ENCODE measurements at places on chromosomes 7 and 10.

GRCh38 chr7:116222501-116222900 lies 12.2 kb downstream of the TES start:
- no peak for DNase-seq

- DNase-seq: no peak
Measured at GRCh38 chr10:116006508-116006907, 266.5 kb downstream of the GFRA1 start.

- DNase-seq: no peak
Measured at GRCh38 chr7:152395112-152395511, 40.7 kb downstream of the KMT2C start.

GRCh38 chr7:20393616-20394015 lies 62.9 kb downstream of the ITGB8 start:
- no peak for DNase-seq

DNA sequence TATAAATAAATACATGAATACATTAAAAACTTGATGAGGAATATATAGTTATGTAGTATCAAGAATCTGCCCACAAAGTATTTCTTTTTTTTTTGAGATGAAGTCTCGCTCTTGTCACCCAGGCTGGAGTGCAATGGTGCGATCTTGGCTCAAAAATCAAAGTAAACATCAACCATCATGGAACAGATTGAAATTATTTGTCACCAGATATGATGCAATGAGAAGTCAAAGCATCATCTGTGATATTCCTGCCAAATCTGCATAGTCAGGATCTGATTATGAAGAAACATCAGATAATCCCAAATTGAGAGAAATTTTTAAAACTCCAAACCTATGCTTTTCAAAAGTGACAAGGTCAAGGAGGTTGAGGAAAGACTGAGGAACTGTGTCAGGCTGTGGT lies 5.1 kb upstream of the CYP2C18 start:
- no peak for DNase-seq

GRCh38 chr7:2851497-2851896 lies 7.4 kb upstream of the GNA12 start:
- no peak for DNase-seq

DNA sequence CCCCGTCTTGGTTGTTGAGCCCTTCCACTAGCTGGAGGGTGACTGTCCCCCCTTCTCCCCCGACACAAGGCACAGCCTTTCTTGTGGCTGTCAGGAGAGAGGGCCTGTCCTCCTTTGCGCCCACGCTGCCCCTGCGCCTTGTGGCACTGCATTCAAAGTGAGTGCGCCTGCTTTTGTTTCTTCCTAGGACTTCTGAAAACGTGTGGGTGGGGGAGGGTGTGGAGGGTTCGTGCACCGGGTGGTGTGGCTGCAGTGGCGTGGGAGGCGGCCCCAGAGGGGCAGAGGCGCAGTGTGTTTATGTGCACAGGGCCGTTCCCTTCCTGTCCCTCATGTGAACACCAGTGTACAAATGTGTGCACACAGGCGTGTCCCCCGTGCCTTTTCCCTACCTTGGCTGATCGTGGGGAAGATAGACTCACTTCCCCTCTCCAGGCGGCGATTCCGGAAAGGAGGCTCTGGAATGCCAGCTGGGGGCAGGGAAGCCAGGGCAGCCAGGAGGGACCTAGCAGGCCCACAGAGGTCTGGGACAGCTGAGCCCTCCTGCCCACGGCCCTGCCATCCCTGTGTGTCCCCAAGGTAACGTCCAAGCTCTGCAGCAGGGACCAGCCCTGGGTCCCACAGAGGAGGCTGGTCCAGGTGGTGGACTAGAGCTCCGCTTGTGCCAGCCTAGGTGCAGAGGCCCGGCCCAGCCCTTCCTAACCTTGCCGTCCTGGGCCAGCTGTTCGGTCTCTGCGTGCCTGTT lies 88.8 kb downstream of the LHPP start:
- DNase-seq: no peak

GRCh38 chr10:5890452-5890915 lies 441 bp downstream of the FBH1 start:
- DNase-seq: no peak

DNA sequence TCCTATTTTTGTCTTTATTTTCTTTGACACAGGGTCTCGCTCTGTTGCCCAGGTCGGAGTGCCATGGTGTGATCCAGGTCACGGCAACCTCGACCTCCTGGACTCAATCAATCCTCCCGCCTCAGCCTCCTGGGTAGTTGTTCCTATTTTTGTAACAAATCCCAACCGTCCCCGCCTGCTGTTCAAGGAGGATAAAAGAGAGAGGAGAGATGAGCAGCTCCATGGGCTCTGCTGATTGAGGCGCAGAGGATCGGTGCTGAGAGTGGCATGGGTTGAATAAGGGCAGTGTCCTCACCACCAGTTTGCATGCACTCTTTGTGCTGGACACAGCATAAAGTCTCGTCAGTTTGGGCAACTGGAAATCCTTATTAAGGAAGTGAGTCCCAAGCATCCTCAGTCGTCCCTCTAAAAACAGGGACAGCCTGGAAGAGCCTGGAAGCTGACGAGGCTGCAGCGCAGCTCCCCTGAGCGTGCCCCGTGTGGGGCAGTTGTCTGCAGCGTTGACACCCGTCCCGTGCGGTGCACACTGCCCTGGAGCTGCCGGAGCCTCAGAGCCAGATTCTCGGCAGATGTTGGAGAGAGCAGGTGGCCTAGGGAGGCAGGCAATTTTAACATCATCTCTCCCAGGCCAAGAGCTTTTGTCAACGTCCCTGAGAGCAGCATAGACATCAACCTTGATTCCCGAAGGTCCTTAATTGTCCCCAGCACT lies 404.2 kb upstream of the RNF32 start:
- no peak for DNase-seq

DNA sequence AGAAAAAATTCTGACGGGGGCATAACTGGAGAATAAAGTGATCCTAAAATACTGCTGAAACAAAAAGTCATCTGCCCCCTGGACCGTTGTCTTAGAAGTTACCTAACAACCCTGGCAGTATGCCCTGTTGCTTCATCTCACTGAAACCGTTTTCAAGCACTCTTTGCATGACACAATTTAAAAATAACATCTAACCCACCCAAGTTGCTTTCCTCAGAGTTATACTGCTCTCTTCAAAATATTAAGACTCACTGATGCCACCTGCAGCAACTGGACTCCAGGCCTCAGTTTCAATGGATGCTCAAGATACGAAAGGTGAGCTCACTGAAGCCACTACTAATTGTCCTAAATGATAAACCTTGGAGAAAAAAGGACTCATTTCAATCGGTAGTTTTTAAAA lies 57.4 kb downstream of the CDK6 start:
- no peak for DNase-seq

- no peak for DNase-seq
Measured at GRCh38 chr10:2828741-2829140, 238.6 kb upstream of the PFKP start.

Measured in T follicular helper cell (primary cell).